ENCODE measurements at places on chromosomes 12 and 14. TPM values are rescaled to one million over a fixed set of nuclear protein-coding genes. Genes with fewer than 3 reads are reported as not detected.

- no peak for DNase-seq
- H3K36me3 ChIP-seq = no peaks in the 10 kb centered on the region
- no peak overlapping the region for H3K27ac ChIP-seq
- H3K4me1 ChIP-seq = no peaks in the 10 kb centered on the region
- no peak overlapping the region for H3K4me3 ChIP-seq
- no peaks in the 10 kb centered on the region for H3K27me3 ChIP-seq
Measured at GRCh38 chr12:25769082-25769945, 189.2 kb upstream of the RASSF8 start.

DNA sequence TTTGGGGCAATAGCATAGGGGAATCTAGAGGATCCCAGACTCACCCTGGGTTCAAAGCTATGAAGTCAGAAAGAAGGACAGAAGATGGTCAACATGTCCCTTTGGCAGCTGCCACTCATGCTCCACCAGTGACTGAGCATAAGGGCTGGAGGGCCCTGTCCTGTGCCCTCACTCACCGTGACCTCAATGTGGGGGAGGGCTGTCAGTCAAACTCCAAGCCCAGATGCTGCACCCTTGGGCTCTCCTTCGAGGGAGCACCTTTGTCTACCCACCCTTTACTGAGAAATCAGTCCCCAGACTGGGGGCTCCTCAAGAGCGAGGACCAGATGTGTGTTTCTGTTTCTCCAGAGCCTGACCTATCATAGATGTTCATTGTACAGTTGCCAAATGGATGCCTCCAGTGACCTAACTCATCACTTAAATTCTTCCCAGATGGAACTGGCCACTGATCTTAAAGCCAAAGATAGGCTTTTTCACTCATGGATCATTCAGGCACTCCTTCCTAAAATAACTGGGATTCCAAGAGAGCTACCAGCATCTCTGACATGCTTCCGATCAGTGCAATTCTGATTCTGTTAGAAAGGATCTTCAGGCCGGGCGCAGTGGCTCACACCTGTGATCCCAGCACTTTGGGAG lies 27.2 kb upstream of the VSX2 start:
- DNase-seq = no peak
- H3K27ac ChIP-seq = no peak overlapping the region
- no peaks in the 10 kb centered on the region for H3K36me3 ChIP-seq
- peaks cover 5% of the 10 kb centered on the region for H3K27me3 ChIP-seq

DNA sequence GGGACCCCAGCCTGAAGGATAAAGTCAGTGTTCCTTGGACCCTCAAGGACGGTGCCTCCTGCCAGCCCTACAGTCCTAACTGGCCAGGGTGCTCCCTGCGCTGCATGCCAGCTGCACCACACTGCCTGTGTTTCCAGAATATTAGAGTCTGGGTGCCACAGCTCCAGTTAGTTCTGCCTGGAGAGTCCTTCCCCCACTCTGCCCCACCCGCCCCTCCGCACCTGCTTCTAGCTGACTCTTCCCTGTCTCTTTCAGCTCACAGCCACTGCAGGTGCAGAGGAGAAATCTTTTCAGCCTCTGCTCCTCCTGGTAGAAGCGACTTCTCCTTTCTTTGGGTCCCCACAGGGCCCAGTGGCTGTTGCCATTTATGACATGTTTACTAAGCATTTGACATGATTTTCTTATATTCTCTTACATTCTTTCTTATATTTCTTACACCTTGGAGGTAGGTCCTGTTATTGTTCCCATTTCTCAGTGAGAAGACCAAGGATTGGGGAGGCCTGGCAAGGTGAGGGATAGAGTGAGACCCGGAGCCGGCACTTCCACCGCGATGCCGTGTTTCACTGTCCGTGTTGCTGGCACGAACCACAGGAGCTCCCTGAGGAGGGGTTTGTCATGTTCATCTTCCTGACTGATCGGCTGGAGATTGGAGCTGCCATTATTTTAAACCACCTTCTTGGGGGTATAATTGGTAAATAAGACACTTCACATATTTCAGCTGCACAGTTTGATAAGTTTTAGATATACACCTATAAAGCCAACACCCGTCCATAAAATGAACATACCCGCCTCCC lies 29.4 kb downstream of the SYNE3 start:
- no peaks in the 10 kb centered on the region for H3K27me3 ChIP-seq
- peaks cover 16% of the 10 kb centered on the region for H3K36me3 ChIP-seq
- H3K4me3 ChIP-seq = no peak overlapping the region
- peaks cover 21% of the 10 kb centered on the region for H3K4me1 ChIP-seq
- no peak for DNase-seq

DNA sequence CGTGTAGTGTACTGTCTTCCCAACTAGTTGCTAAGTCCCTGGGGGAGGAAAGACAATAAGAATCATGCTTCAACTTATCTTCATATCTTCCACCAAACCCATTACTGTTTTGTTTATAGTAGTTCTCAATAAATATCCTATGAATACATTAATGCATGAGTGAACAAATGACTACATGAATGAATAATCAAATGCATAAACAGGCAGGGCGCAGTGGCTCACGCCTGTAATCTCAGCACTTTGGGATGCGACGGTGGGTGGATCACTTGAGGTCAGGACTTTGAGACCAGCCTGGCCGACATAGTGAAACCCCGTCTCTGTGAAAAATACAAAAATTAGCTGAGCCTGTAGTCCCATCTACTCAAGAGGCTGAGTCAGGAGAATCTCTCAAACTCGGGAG lies 32.1 kb upstream of the NR2C1 start:
- H3K4me3 ChIP-seq = no peak overlapping the region
- H3K4me1 ChIP-seq = peaks cover 4% of the 10 kb centered on the region
- no peak for DNase-seq
- no peaks in the 10 kb centered on the region for H3K27me3 ChIP-seq

GRCh38 chr14:23125011-23125410 lies 6.0 kb upstream of the CEBPE start:
- peaks cover 25% of the 10 kb centered on the region for H3K4me1 ChIP-seq
- H3K27me3 ChIP-seq = no peaks in the 10 kb centered on the region
- no peak overlapping the region for H3K27ac ChIP-seq
- no peaks in the 10 kb centered on the region for H3K36me3 ChIP-seq
- no peak for DNase-seq

- H3K4me3 ChIP-seq = no peak overlapping the region
- H3K27ac ChIP-seq = no peak overlapping the region
- no peaks in the 10 kb centered on the region for H3K36me3 ChIP-seq
- H3K4me1 ChIP-seq = no peaks in the 10 kb centered on the region
Measured at GRCh38 chr12:131188131-131189050, 234.7 kb downstream of the ADGRD1 start.

DNA sequence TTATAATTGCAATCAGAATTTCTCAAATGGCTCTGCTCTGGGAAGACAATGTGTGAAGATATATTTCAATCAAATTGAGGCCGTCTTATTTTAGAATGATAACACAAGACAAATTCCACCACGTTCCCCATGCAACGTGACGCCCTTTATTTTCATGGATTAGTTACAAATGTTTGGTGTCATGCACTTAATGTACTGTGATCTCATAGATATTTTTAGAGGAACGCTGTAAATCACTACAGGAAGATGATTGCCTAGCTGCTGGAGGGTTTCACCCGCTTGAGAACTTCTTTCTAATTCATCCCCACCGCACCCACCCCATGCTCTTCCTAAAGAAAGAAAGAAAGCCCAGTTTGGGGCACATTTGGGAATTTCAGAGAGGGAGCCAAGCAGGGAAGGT lies 117.2 kb downstream of the PLXNC1 start:
- no peak for DNase-seq
- H3K4me3 ChIP-seq = no peak overlapping the region
- peaks cover 49% of the 10 kb centered on the region for H3K4me1 ChIP-seq
- no peaks in the 10 kb centered on the region for H3K27me3 ChIP-seq
- H3K36me3 ChIP-seq = peaks cover 64% of the 10 kb centered on the region

GRCh38 chr12:82832981-82833380 lies 146.3 kb downstream of the TMTC2 start:
- no peak overlapping the region for H3K27ac ChIP-seq
- H3K36me3 ChIP-seq = no peaks in the 10 kb centered on the region
- H3K4me3 ChIP-seq = no peak overlapping the region
- no peak for DNase-seq

DNA sequence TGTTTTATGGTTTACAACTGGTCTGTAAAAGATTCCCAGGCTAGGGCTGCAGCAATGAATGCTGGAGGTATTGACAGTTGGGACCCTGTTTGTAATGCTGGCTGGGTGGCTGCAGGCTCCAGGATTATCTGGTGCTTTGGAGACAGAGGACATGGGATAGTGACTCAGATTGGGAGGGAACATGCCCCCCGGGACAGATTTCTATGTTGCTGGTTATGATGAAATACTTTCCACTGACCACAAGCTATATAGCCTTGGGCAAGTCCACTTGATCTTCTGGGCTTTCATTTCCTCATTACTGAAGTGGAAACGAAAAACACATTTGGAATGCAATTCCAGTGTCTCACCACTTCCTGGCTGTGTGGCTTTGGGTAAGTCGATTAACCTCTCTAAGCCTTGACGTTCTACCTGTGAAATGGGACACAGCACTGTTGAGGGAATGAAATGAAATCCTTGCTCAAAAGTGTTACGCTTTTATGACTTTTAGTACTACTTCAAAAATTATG lies 6.3 kb upstream of the TPCN1 start:
- no peak for DNase-seq
- H3K4me3 ChIP-seq = peak overlapping the region; percentile 14
- H3K27ac ChIP-seq = peak overlapping the region; percentile 13
- peaks cover 39% of the 10 kb centered on the region for H3K4me1 ChIP-seq

DNA sequence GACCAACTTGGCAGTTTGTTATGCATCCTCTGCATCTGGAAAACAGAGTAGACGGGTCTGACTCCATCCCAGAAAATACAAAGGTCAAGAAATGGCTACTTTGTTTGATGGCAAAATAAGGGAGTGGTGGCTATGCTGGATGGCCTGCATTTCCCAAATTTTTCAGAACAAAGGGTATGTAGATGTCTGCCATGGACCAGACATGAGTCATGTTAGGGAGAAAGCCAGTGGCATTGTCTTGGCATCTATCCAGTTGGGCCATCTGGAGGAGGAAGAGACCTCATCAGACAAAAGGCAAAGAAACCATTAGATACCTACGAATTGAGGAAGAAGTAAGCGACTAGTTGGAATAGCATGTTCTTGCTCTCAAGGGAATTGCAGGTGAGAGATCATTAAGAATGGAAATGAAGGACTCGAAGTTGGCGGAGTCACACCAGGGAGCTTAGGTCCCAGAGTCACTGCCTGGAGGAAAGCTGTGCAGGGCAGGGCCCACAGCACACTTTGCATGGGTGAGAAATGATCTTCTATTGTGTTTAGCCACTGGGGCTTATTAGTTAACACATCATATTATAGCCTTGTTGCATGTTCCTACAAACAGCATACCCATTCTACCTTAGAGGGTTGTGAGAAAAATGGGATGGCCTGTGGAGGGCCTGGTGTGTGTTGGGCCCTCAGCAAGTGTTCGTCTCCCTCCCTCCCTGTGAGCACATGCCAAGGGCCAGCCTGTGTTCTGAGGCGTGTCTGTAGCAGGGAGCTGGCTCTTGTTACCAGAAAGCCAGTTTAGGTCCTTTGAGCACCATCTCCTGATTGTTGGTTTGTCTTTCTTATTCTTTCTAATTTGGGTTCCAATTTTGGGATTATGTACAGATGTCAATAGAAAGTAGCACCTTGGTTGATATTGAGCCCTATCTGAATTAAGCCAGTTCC lies 119.4 kb downstream of the KTN1 start:
- H3K36me3 ChIP-seq = peaks cover 5% of the 10 kb centered on the region
- no peaks in the 10 kb centered on the region for H3K4me1 ChIP-seq
- no peak for DNase-seq
- no peaks in the 10 kb centered on the region for H3K27me3 ChIP-seq
- no peak overlapping the region for H3K27ac ChIP-seq

GRCh38 chr14:94819531-94819930 lies 49.6 kb upstream of the GSC start:
- no peak overlapping the region for H3K27ac ChIP-seq
- no peaks in the 10 kb centered on the region for H3K4me1 ChIP-seq
- no peaks in the 10 kb centered on the region for H3K36me3 ChIP-seq
- no peak overlapping the region for H3K4me3 ChIP-seq
- no peak for DNase-seq
- peaks cover 6% of the 10 kb centered on the region for H3K27me3 ChIP-seq

DNA sequence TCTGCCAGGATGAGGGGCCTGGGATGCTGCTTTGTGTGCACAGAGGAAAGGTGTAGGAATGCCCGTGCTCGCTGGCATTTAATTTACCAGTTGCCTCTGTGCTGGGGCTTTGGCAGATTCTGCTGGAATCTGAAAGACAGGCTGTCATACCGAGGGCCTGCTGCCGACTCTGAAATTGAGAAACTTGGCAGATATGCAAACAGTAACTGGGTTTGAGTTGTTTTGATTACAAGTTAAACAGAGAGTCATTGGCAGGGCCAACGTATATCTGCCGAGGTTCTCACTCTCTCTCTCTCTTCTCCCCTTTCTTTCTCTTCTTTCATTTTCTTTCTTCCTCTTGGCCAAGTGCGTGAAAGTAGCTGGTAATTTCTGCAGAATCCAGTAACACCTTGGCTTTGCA lies 618.7 kb downstream of the VRK1 start:
- peaks cover 15% of the 10 kb centered on the region for H3K27me3 ChIP-seq
- no peak overlapping the region for H3K4me3 ChIP-seq
- no peaks in the 10 kb centered on the region for H3K36me3 ChIP-seq
- H3K4me1 ChIP-seq = peaks cover 12% of the 10 kb centered on the region
- no peak overlapping the region for H3K27ac ChIP-seq

- no peaks in the 10 kb centered on the region for H3K27me3 ChIP-seq
- H3K36me3 ChIP-seq = peaks cover 10% of the 10 kb centered on the region
- peaks cover 46% of the 10 kb centered on the region for H3K4me1 ChIP-seq
- H3K27ac ChIP-seq = peak overlapping the region; percentile 30
Measured at GRCh38 chr12:105322070-105322469, 8.4 kb upstream of the C12orf75 start.

DNA sequence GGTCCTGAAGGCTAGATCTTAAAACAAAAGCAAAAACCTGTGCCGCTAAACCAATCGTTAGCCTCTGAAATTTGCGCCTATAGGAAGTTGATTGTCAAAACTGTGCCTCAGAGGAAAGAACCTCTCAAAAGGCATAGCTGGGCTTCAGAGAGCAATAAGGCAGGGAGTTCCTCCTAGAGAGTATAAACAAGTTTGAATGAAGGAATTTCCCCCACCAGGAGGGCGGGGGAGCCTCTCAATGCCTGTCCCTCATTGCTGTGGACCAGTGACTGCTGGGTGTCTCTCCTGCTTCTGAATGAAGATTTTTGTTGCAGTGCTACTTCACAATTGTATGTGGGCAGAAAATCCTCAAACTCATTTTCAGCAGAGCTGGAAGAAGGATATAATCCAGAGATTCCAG lies 88.6 kb downstream of the KCNK10 start:
- peaks cover 9% of the 10 kb centered on the region for H3K27me3 ChIP-seq
- H3K4me3 ChIP-seq = no peak overlapping the region
- peaks cover 1% of the 10 kb centered on the region for H3K4me1 ChIP-seq
- DNase-seq = no peak

Gene SERPINA9
- total RNA-seq = not detected

Gene MYL2
- not detected for total RNA-seq

Gene ANO6
- 23.1 TPM for total RNA-seq

Gene GNG2
- total RNA-seq = 253 TPM

Gene GALNT4
- 15.6 TPM for total RNA-seq

Gene BCL2L2
- total RNA-seq = 3.7 TPM

Gene ENDOU
- not detected for total RNA-seq

Gene SLC8A3
- total RNA-seq = 0.11 TPM

Gene CLEC2A
- total RNA-seq = not detected

Gene CCDC175
- not detected for total RNA-seq

Data from activated naive CD8-positive, alpha-beta T cell treated with anti-CD3 and anti-CD28 coated beads, Interleukin-2, amount 10 ng/mL, durations not matched to agents 7 days and 5 days (primary cell).